ENCODE measurements at places on chromosomes 1 and 21. TPM values are rescaled to one million over a fixed set of nuclear protein-coding genes. Genes with fewer than 3 reads are reported as not detected.

The MTFR1L gene
- 48.6 TPM for total RNA-seq

The ATP1A4 gene
- total RNA-seq: 0.50 TPM

DNA sequence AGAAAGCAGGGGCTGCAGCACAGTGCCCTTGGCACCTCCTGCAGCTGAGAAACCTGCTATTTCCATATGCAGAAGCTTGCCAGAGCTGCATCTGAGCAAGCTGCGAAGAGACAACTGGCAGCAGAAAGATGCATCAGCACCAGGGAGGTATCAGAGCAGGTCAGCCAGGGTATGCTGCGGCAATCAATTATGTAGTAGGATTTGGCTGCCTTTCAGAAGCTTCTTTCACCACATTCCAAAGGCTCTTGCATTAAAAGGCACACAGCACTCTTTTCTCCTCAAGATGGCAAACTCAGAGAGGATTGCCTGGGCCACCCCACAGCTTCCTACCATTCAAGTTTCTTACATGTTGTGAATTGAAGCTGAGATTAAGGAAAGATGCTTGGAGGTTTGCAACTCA, 47.6 kb upstream of the RAP1A start:
- no peak overlapping the region for H3K27ac ChIP-seq
- H3K27me3 ChIP-seq: no peaks in the 10 kb centered on the region
- H3K4me3 ChIP-seq: no peak overlapping the region
- DNase-seq: peak; percentile 72
- H3K4me1 ChIP-seq: peaks cover 4% of the 10 kb centered on the region
- no peaks in the 10 kb centered on the region for H3K36me3 ChIP-seq

DNA sequence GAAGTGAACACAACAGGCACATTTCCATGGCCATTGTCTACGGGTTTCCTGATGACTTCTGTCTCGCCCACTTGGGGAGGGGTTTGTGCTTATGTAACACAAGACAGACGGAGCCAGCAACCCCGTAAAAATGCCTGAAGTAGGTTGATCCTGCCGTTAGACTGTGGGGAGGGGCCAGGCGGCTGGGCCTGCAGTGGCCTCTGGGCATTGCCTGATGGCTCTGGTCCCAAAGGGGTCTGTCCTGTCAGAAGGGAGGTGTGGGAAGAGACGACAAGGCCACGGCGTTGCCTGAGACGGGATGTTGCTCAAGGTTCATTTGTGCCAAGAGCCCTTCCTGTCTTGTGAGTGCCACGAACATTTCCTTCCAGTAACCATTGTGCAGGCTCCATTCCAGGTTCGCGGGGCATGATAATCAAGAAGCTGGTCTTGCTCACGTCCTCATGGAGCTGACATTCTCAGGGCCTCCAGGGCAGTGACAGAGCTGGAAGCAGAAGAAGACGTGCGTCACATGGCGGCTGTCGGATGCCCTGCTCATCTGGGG, 44.7 kb downstream of the ABCG1 start:
- H3K27ac ChIP-seq: no peak overlapping the region
- H3K27me3 ChIP-seq: no peaks in the 10 kb centered on the region
- DNase-seq: no peak
- H3K4me3 ChIP-seq: no peak overlapping the region

DNA sequence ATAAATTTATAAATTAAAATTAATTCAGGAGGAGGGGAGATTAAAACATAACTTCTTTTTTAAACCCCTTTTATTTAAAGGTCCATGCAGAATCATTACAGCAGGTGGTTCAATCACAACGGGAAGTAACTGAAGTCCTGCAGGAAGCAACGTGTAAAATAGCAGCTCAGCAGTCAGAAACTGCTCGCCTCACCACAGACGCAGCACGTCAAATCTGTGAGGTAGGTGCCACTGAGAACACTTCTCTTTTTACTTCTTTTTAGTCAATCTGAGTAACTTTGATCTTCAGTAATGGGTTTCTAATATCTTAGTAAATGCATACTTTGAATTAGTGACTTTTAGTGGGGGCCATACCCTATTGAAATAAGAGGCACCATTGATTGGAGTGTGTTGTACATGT, 87.0 kb downstream of the CEP350 start:
- DNase-seq: no peak
- peaks cover 10% of the 10 kb centered on the region for H3K36me3 ChIP-seq
- no peaks in the 10 kb centered on the region for H3K4me1 ChIP-seq
- no peak overlapping the region for H3K4me3 ChIP-seq

DNA sequence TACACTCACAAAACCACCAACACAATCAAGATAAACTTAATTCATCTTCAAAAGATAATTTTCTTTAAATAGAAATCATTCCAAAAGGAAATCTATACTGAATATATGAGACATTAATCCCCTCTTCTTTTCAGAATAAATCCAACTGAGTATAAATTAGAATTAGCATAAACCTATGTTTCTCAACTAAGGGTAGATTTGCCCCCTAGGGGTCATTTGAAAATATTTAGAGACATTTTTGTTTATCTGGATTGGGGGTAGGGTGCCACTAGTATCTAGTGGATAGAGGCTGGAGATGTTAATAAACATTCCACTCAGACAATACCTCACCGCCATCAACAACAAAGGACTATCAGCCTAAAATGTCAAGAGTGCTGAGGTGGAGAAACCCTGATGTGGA, 6.5 kb upstream of the TNFSF4 start:
- DNase-seq: no peak
- H3K27ac ChIP-seq: no peak overlapping the region
- no peaks in the 10 kb centered on the region for H3K27me3 ChIP-seq
- no peaks in the 10 kb centered on the region for H3K4me1 ChIP-seq
- H3K36me3 ChIP-seq: no peaks in the 10 kb centered on the region

DNA sequence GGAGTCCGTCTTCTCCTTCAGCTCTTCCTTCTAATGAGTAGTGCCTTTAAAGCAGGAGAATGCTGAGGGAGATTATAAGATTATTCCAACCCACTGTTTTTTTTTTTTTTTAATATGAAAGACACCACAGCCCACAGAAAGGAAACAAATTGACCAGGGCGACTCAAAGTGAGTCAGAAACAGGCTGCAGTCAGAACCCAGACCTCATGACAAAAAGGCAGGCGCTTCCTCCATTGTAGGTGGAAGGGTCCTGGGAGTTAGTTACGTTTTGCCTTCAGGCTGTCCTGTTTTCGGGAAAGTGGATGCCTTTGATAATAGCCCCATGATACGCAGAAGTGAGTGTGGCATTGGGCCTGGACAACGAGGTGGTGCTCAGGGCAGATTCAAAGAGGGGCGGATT, 21.0 kb downstream of the PLXNA2 start:
- no peak overlapping the region for H3K27ac ChIP-seq
- no peaks in the 10 kb centered on the region for H3K27me3 ChIP-seq
- H3K4me1 ChIP-seq: peaks cover 33% of the 10 kb centered on the region
- no peak overlapping the region for H3K4me3 ChIP-seq
- DNase-seq: no peak
- peaks cover 10% of the 10 kb centered on the region for H3K36me3 ChIP-seq

DNA sequence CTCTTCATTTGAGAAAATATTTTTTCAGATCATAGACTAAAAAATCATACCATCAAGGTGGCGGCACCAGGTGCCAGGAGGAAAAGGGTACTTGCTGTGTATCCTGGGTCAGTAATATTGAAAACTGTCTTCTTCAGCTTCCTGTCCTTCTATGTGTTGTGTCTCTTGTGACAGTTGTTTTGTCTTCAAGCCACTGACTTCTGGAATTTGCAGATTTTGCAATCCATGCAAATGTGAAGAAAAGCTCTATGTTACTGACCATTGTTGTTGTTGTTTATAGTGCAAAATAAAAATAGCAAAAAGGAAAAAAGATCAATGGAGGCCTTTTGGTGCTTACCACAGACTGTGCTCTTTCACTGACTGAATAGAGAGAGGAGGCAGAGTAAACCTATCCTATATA, 83.2 kb upstream of the RHOU start:
- H3K27ac ChIP-seq: no peak overlapping the region
- peaks cover 16% of the 10 kb centered on the region for H3K4me1 ChIP-seq
- H3K36me3 ChIP-seq: no peaks in the 10 kb centered on the region
- no peak overlapping the region for H3K4me3 ChIP-seq

Data from spinal cord (tissue), 10 donors.